Glutamatergic neuron (in vitro differentiated cells): ENCODE measurements at places on chromosomes 7 and 10. TPM values are rescaled to one million over a fixed set of nuclear protein-coding genes. Genes with fewer than 3 reads are reported as not detected.

The VENTX gene
- total RNA-seq, result 1.6 TPM

The CRYGN gene
- not detected for total RNA-seq

The ZNF503 gene
- total RNA-seq, result 5.6 TPM

The LIPN gene
- not detected for total RNA-seq

The PLXDC2 gene
- total RNA-seq, result 3.9 TPM

The MUC3A gene
- 6.3 TPM for total RNA-seq

The SPAM1 gene
- total RNA-seq, result not detected

GRCh38 chr7:98399890-98400541 lies 874 bp downstream of the BAIAP2L1 start:
- DNase-seq, result no peak

- DNase-seq, result no peak
These were observed 2.2 kb downstream of the EMX2 start for GRCh38 chr10:117544711-117545140.

DNA sequence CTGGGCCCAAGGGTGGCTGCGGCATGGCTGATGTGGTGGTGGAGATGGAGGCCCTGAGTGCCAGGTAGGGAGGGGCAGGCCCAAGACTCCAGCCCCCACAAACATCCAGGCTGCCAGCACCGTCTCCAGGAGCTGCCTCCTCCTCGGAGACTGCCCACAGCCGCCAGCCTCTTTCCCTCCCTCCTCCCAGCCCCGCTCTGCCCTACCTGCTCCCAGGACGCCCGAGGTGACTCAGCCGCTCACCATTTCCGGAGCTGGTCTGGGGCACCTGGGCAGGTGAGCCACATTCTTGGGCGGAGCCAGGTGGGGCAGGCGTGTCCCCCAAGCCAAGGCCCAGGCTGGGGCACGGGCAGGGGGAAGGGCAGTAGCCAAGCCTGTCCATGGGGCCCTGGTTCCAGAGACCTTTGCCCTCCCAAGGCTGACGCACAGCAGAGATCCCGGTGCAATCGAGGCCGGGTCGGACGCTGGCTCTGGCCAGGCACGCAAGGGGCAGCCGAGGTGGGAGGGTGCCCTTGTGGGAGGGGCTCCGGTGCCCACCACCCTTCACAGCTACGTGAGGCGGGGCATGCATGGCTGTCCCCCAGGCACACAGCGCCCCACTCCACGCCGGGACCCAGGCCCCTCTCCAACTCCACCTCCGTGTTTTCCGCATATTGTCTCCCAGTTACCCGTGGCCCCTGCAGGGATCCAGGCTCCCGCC lies 8.8 kb downstream of the ADAP1 start:
- DNase-seq, result no peak

GRCh38 chr10:95908450-95908849 lies 675 bp downstream of the CC2D2B start:
- no peak for DNase-seq

DNA sequence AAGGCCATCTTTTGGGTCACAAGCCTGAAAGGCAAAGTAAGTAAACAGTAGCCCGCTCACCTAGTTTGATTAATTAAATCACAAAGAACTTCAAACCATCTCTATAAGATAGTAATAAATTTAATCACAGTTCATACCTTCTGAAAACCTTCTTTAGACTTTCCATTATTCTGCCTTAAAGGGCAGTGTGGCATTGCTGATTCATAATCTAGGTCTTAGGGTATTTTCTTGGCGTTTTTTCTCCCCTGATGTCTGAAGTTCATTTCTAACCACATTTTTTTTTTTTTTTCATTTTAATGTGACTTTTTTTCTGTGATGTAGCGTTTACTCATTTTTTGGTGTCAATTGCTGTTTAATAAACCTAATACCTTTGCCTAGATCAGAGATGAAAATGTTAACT lies 27.5 kb downstream of the LOXL4 start:
- DNase-seq, result no peak

DNA sequence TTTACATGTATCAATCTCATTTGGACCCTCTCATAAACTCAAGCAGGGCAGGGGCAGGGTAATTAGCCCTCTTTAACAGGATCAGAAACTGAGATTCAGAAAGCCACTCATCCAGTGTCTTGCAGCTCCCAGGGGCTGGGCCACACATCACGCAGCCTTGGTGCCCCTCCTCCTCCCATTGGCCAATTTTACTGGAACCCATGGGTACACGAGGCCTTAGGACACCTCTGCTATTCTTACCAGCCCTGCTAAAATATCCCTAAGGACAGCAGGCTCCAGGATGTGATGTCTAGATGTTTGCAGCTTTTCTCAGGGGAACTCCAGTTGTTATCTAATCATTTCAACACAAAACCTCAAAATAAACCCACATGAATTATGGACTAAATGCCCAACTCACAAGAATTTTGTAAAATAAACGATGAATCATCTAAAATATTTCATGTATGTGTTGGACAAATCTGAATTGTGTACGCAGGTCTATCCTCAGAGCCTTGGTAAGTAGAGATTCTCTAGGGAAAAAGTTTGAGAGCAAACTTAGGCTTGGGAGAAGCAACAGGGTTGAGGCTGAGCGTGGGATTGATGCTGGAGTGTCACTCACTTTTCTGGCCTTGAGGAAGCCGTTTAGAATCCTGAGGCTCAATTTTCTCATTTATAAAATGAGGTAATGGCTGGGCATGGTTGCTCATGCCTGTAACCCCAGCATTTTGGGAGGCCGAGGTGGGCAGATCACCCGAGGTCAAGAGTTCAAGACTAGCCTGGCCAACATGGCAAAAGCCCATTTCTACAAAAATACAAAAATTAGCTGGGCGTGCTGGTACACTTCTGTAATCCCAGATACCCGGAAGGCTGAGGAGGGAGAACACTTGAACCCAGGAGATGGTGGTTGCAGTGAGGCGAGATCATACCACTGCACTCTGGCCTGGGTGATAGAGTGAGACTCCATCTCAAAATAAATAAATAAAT lies 69.7 kb upstream of the TNS3 start:
- no peak for DNase-seq

DNA sequence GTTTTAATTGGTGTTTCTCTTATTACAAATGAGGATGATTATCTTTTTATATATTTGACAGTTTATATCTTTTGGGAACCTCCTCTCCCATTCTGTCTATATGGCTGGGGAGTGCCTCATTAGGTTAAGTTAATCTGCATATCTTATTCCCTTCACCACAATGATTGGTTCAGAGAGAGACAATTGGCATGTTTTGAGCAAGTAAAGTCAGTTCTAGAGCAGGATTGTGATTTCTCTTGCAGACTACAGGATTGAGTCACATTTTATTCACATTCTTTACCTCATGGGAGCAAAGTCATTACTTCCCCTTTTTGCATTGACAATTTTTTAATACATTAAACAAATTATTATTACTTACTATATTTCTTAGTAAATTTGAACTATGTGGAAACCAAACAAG lies 345.6 kb downstream of the MDFIC start:
- no peak for DNase-seq
